Fibroblast of the aortic adventitia (primary cell): ENCODE measurements at places on chromosomes 1 and 21.

GRCh38 chr1:59085101-59085500 is 211.8 kb upstream of the FGGY start:
- no peak for DNase-seq

DNA sequence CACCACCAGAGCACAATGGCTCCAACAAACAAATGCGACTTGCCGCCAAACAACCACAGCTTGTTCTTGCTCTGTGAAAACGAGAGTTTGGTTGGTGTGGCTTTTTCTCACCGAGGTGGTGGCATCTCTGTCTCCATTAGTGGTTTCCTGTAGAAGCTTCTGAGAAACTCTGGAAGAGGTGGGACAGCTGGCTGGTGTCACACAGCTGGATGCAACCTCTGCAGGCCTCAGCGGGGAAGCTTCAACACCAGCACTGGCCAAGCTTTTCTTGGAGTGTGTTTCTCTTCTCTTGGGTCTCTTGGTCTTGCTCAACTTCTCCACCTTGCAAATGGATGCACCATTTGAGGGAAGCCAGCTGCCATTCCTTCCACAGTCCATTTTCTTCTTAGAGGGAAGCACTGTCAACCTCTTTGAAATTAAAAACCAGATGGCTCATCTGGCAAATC is 124.8 kb downstream of the KCNN3 start:
- peak; percentile 76 for DNase-seq

DNA sequence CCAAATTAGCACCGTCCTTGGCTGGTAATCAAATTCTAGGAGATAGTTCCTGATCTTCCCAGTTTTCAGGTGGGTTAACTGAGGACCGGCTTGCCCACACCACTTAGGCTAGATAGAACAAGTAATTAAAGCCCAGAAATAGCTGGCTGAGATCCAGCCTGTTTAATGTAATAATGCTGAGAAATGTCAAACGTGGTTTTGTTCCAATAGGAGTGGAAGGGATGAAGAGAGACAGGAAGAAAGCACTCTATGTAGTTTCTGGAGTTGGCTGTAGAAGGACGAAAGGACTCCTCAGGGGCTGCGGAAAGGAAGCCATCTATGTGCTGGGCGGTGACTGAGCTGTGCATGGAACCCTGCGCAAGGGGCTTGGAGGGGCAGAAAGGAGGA is 18.6 kb downstream of the NAV1 start:
- DNase-seq = peak; percentile 47

DNA sequence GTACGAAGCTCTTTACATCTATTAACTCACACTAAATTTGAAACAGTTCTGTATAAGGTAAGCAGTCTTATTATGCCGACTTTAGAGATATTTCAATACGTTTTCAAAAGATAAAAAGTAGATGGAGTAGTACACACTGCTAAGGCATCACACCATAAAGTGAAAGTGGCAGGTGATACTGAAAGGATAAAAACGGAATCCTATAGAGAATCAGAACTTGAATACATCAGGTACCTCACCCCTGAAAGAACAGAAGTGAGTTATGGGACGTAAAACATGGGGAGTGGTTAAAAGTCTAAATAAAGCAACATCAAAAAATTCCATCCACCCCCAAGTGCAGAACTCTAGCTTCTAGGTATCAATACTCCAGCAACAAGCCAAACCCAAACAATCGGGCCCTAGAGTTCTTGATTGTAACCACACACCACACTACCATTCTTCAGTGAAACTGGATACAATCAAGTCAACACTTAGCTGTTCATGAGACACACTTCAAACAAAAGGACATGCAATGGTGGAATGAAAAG is 142.6 kb downstream of the SMYD3 start:
- DNase-seq = no peak

DNA sequence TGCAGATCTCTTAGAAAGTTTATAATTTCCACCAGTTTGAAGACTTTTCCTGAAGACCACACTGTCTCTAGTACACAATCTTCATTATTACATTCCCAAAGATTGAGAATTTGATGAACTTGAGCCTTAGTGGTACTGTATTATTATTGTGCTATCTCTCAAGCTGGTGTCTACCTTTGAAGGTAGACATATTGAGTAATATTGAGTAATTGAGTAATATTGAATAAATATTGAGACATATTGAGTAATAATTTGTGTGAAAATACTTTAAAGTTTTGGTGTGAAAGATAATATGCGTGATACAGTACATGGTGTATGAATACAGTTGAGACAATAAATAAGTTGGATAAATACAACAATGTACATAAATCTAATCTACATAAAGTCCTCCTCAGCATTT is 613.1 kb upstream of the ADGRL2 start:
- DNase-seq = no peak

GRCh38 chr1:77475641-77476040 is 193.8 kb downstream of the AK5 start:
- DNase-seq = no peak

- DNase-seq = no peak
Observed at GRCh38 chr1:216884614-216885229, 161.5 kb upstream of the ESRRG start.
